RWPE2 (cell line): ENCODE measurements at places on chromosomes 3 and 15.

GRCh38 chr3:62051506-62051905, 321.8 kb downstream of the FEZF2 start:
- no peak for DNase-seq

DNA sequence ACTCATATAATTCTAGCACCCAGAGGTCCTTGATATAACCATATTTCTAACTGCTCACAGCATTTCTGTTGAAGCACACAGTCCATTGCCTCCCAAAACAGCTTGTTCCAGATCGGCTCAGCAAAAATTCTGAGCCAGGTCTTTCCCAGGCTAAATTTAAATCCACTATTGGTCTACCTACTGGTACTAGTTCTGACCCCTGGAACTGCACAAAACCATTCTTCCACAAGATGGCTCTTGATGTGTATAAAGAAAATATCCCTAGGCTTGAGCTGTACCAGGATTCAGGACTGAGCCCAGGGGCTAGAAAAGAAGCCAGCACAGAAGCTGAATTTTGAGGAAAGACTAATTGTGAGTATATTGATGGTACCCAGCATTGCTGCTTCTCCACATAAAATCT, 75.4 kb upstream of the ABHD17C start:
- no peak for DNase-seq

- no peak for DNase-seq
These were observed 9.2 kb upstream of the GATM start for GRCh38 chr15:45387380-45388007.

DNA sequence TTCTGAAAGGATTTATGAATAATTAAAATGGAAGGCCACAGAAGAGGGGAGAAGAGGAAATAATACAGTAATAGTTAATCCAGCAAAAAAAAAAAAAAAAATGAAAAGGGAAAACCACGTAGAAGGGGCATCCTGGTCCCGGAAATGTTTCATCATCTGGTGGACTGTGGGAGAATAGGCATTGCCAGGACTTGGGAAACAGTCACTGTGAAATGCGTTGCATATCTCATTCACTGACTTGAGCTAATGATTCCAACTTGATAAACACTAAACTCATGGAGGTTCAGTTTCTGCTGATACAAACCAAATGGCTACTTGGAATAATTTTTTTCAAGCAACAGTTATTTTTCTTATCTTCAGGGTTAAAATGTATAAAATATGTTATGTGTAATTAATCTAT, 3.2 kb downstream of the XCR1 start:
- DNase-seq: no peak

DNA sequence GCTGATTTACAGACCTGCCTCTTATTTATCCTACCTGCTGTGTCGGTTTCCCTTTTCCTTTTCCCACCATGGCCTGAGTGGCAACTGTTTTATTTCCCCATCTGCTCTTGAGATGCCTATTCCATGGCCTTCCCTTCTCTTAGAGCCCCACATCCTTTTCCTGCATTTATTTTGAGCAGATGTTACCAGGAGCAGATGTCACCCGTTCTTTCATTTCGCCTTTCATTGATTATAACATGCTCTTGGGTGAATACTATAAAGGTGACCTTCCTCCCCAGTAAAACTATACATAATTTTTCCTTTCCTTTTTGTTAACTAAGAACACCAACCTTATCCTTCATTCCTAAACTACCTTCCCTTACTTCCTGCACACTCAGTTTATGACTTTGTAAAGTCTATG, 8.5 kb upstream of the P2RY1 start:
- DNase-seq: no peak

DNA sequence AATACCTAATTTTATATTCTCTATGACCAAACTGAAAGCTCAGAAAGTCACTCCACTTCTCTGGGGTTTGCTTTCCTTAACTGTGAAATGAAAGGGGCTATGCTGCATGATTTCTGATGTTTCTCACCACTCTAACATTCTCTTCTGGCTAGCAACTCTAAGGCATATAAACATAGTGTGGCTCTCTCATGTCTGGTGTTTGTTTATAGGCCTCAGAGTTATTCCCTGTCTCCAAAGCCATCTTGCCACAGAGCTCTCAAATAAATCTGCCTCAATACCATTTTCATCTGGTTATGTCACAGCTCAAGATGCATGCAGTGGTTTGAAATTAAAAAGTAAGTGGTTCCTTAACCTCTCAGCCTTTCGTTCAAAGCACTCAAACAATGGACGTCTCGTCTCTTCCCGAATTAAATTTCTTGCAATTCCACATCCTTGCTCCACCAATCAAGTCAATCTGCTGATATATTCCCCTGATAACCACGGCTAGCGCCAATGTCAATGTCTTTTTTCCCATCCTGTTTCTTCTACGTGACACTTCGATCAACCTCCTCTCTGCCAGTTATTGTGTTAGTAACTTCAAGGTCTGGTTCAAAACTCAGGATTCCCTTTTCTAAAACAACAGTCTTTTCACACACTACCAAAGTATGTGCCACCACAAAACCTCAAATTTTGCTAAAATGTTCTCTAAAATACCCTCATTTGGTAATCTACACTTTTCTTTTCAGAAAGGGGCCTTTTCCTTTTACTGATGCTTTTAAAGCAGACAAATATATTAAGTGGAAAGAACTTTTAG, 16.0 kb downstream of the TOMM70 start:
- DNase-seq: no peak

GRCh38 chr3:178454726-178455125, 81.5 kb upstream of the KCNMB2 start:
- no peak for DNase-seq

GRCh38 chr15:57867970-57868798, 161.7 kb downstream of the POLR2M start:
- no peak for DNase-seq

- DNase-seq: no peak
These were observed 136.1 kb upstream of the TOPAZ1 start for GRCh38 chr3:44105571-44105970.
